Activated CD8-positive, alpha-beta T cell treated with anti-CD3 and anti-CD28 coated beads, Interleukin-2, amount 10 ng/mL, durations not matched to agents 7 days and 5 days (primary cell): ENCODE measurements at places on chromosomes 3 and 15. TPM values are rescaled to one million over a fixed set of nuclear protein-coding genes. Genes with fewer than 3 reads are reported as not detected.

Gene C2CD4A
- total RNA-seq: not detected

Gene SI
- total RNA-seq: not detected

Gene MAGI1
- total RNA-seq: not detected

Gene ARNT2
- not detected for total RNA-seq

Gene CCDC80
- not detected for total RNA-seq

Gene XCR1
- total RNA-seq: not detected

Gene GPR62
- total RNA-seq: not detected

Gene CLDN18
- not detected for total RNA-seq

Gene COL7A1
- total RNA-seq: 1.2 TPM

Gene FETUB
- not detected for total RNA-seq

Gene PLSCR2
- not detected for total RNA-seq

Gene GMNC
- total RNA-seq: not detected

Gene IL20RB
- total RNA-seq: 1.6 TPM

Gene SLC15A2
- total RNA-seq: 3.9 TPM

Gene GCSAM
- total RNA-seq: 6.9 TPM

Gene PPP1R14D
- total RNA-seq: not detected

Gene LRRIQ4
- total RNA-seq: 0.13 TPM

Gene SLC22A13
- 1.0 TPM for total RNA-seq

Gene RPL35A
- total RNA-seq: 876 TPM

Gene AGBL1
- not detected for total RNA-seq

Gene TMEM40
- total RNA-seq: not detected

Gene CTXND1
- not detected for total RNA-seq

Gene GASK1A
- total RNA-seq: not detected

Gene MEX3B
- 0.63 TPM for total RNA-seq

Gene ITIH1
- not detected for total RNA-seq

Gene CA12
- not detected for total RNA-seq

Gene TNNC1
- total RNA-seq: 0.84 TPM

Gene MAP6D1
- 0.90 TPM for total RNA-seq

Gene STRIT1
- not detected for total RNA-seq

Gene PLS1
- 3.2 TPM for total RNA-seq
